ENCODE measurements at places on chromosomes 12 and 14.

GRCh38 chr12:57631566-57632072 lies 1.4 kb downstream of the B4GALNT1 start:
- DNase-seq, result no peak

DNA sequence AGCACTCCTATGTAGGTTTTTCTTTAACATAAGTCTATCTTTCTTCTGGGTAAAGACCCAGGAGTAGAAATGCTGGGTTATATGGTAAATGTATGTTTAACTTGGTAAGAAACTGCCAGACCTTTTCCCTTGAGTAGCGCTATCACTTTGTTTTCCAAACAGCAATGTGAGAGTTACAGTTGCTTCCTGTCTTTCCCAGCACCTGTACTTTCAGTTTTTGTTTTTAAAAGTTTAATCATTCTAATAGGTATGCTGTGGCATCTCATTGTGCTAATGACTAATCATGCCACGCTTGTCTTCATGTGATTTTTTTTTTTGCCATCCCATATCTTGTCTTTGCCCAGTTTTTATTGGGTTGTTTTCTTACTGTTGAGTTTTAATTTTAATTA lies 28.1 kb downstream of the GIT2 start:
- no peak for DNase-seq

GRCh38 chr12:68451261-68452077 lies 119.3 kb upstream of the MDM1 start:
- DNase-seq, result no peak

DNA sequence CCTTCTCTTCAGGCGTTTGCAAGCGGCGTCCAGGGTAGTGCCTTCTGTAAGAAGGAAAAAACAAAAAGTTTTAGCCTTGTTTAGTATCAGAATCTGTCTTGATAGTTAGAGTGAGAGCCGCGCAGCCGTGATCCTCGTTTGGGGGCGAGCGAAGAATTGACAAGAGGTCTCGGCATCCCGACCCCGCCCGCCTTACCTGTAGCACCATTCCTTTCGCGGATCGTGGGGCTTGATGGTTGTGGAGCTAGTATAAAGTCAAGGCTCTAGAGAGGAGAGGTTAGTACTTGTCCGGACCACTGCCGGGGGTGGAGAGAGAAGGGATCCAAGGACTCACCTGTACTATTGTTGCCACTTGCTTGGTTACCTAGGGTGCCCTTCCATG lies 494 bp downstream of the TMTC3 start:
- DNase-seq, result no peak

DNA sequence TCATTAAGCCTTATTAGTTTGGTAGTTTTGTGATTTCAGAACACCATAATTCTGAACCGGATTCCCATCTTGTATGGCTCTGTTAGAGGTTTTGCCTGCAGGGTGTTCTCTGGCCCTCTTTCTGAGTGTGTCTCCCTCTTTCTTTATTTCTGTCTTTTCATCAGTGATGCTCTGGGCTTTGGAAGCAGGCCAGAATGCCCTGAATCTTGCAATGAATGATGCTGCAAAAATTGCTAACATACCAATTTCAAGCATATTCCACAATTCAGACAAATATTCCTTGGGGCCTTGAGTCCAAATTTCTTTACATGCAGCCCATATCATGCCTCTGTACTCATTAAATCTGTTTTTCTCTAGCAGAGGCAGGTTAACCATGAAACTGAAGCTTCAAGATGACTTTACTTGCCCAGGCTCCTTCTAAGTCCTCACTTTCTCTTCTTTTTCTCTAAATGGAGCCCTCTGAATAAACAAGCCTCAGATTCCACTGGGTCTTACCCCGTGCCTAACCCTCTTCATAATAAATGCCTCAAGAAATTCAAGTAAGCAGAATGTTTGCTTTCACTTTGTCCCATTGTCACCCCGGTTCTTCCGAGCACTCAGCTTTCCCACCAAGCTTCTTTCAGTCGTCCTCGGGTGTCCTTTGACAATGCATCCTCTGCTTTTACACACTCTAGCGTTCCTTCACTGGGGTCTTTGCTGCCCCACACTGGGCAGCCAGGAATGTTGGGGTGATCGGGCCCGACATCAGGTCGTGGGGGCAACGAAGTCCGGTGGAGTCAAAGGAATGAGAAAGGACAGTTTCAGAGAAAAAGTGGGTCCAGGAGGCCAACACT lies 78.8 kb upstream of the SLC38A4 start:
- no peak for DNase-seq

DNA sequence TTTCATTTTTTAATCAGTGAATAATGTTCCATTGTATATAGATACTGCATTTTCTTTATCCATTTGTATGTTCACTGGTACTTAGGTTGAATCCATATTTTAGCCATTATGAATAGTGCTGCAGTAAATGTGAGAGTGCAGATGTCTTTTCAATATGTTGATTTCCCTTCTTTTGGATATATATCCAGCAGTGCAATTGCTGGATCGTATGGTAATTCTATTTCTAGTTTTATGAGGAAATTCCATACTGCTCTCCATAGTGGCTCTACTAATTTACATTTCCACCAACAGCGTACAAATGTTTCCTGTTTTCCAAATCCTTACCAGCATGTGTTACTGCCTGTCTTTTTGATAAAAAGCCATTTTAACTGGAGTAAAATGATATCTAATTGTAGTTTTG lies 288.5 kb upstream of the GARIN2 start:
- no peak for DNase-seq

DNA sequence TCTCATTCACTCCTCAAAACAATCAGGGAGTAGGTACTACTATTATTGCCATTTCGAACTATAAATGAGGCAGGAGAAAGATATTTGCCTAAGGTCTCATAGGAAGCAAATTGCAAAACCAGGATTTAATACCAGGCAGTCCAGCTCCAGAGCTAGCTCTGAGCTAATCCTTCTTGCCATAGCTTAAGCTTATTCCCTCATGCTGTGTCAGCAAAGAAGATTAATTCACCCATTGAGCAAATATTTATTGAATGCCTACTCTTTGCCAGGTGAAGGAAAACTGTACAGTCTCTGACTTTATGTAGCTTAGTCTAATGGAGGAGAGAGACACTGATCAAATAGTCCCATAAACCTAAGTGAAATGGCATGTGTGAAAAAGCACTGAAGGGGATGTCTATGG lies 19.5 kb downstream of the KCNA5 start:
- DNase-seq, result no peak

DNA sequence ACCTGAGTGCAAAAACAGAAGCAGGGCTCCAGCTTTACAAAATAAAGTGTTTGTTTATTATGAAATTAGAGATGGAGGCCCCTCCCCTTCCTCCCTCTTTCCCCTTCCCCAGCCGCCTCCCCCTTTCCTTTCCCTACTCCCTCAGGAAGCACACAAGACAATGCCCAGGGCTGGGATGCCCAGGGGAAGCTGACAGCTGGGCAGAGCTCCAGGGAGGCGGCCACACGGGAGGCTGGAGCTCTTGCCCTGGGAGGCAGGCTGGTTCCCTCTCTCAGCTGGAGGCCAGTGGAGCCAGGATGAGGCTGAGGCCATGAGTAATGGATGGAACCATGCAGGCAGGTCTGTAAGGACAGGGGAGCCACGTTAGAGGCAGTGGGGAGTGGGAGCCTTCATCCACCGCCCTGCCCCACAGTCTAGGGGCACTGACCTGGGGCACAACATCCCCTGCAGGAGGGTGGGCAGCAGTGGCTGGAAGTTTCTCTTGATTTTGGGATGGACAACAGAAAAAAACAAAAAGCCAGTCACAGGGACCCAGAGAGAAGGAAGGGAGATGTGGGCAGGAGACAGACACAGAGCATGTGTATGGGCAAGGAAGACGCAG lies 5.1 kb downstream of the PSMB11 start:
- DNase-seq, result no peak

DNA sequence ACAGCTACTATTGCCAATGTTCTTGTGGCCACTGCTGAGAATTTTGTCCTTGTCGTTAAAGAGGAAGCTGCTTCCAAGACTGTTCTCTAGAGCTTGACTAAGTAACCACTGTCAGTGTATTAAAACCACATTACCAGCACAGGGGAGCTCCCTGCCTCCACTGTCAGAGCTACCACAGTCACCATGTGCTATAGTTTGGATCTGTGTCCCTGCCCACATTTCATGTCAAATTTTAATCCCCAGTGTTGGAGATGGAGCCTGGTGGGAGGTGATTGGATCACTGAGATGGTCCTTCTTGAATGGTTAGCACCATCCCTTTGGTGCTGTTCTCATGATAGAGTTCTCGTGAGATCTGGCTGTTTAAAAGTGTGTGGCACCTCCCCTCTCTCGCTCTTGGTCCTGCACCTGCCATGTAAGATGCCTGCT lies 23.2 kb upstream of the RAP1B start:
- no peak for DNase-seq

GRCh38 chr14:22850944-22851764 lies 14.8 kb downstream of the MMP14 start:
- DNase-seq, result no peak

DNA sequence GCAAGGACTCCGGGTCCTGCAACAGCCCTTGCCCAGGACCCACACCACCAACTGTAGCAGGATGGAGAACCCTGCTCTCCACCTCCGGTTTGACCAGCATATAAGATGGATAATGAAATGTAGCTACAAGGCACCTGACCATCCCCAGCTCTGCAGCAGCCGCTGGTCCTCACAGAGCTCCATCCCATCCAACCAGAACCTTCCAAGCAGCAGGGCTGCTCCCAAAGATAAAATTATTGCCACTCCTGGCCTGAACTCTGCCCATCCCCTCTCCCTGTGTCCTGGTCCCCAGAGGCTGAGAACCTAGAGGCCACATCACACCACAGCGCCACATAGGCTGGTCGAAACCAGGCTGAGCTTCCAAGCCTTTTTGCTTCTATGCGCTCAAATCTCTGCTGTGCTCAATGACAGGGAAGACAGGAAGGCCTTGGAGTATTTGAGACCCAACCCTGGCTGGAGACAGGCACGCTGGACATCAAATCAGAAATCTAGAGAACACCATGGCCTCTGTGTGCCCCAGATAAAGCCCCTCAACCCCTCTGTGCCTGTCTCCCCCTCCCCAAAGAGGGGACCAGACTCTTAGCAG lies 4.2 kb downstream of the CDK2AP1 start:
- DNase-seq, result no peak

All from stimulated activated CD8-positive, alpha-beta memory T cell treated with anti-CD3 and anti-CD28 coated beads, Interleukin-4, amount 100 ng/mL, for 1 hour (primary cell).